LNCaP clone FGC (cell line): ENCODE measurements at places on chromosomes 1 and 21.

- no peak for DNase-seq
These were observed 4.9 kb upstream of the MASP2 start for GRCh38 chr1:11051781-11052511.

DNA sequence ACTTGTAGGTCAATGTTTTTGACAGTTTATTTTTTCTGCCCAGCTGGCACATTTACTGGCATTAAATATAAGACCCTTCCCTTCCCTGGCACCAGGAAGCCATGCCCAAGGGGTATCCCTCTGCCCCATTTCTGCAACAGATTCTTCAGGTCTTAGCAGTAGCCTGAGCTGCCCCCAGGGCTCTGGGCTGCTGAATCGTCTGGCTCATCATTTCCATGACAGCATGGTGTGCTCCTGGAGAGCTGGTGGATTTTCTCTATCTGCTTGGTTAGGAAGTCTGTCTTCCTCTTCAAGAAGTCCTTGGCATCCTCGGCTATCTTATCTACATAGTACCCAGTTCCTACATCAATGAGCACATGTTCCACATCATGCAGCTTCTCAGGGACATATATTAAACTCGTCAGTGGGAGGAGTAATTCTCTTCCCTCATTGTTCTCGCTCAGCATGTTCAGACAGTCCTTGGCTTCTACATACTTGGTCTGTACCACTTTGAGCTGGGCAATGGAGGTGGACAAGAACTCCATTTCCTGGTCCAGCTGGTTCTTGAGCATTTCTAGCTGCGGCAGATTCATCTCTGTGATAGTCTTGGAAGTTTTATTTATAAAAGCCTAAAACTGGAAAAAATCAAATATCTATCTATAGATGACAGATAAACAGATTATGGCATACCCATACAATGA, 23.5 kb downstream of the MIA3 start:
- no peak for DNase-seq

GRCh38 chr21:44687671-44688070, 5.7 kb upstream of the KRTAP12-1 start:
- DNase-seq = no peak

DNA sequence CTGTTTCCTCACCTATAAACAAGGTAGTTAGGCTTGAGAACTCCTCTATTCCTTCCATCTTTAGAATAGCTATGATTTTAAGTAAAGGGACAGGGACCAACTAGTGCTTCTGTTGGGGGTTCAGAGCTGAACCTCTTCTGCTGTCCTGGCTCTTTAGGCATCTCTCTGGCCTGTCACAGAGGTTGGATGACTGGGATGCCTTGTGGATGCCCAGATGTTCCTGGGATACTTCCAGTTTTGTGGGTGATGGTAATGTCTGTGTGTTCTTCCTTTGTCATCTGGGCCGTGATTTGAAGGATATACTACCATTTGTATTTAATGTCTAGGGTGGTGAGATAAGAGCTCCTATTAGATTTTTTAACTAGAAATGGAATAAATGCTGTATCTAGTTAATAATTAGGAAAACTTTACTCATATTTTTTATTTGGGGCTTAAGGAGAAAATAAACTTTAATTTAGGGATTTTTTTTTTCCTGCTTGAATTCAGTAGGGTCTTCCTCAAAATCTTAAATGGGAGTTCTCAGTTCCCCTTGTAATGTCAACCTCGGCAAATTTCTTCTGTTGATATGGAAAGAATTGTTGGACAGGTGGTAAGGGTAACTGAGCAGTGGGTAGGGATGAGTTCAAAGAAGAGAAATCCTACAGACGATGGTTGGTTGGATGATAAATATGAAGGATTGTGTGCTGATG, 47.2 kb downstream of the LAMC1 start:
- no peak for DNase-seq

GRCh38 chr1:5962265-5963105, 29.7 kb downstream of the NPHP4 start:
- no peak for DNase-seq

DNA sequence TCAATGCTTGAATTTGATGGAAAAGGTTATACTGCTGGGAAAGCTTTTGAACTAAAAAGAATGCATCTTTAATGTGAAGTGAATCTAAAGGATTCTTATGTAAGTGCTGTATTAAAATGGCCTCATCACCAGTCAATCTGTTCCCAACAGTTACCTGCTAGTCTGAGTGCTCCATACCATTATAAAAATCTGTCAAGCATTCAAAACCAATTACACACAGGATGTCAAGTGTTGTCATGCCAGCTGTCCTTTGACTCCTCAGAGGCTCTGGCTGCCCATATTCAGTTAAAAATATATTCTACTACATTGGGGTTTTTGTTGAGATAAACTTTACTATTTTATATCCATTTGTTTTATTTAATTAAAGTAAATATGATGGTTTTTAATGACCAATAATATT, 1587.7 kb downstream of the AMY1C start:
- no peak for DNase-seq

GRCh38 chr1:118842452-118843201, 145.5 kb downstream of the TBX15 start:
- DNase-seq = no peak

DNA sequence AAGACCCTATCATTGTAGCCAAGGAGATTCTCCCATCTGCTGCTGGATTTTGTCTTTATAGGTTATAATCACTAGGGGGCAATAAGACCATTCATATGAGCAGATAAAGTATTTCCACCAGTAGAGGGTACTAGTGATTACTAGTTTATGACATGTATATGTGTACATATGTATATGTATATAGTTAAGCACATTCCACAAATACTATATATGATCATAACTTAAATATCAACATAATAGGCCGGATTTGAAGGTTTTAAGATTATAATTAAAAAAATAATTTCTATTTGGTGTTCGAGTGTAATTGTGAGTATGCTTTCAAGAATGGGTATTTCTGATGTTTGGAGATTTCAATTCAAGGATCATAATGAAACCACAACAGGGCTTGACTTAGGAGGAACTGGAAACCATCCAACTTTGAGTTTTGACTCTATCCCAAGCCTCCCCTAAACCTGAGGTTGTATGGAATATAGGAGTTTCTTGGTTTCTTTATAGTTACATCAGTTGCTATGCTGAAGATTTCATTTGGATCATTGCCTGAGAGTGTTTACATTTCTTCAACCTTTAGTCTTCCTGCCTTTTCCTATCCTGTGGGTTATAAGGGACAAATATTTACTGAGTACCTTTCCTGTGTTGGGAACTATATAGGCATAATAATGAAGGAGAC, 16.9 kb downstream of the TCEANC2 start:
- DNase-seq = peak; percentile 65
